ENCODE measurements at places on chromosomes 6 and 20.

DNA sequence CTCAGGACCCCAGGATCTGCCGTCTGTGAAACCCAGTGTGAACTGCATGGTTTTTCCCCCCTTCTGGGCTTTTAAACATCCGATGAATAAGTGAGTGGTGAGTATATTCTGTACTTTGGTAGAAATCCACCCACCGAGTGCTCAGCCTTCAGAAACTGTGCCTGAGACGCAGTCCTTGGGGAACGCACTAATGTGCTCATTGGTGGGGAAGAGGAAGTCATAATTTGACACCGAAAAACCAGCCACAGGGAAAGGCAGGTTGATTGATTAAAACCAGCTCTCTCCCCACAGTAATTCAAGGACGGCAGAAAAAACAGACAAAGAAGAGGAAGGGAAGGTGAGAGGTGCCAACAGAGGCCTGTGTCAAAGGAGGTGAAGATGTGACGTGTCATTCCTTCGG lies 21.7 kb downstream of the EDN3 start:
- H3K4me3 ChIP-seq = no peak overlapping the region
- H3K36me3 ChIP-seq = no peaks in the 10 kb centered on the region
- H3K4me1 ChIP-seq = no peaks in the 10 kb centered on the region
- no peak overlapping the region for H3K27ac ChIP-seq

DNA sequence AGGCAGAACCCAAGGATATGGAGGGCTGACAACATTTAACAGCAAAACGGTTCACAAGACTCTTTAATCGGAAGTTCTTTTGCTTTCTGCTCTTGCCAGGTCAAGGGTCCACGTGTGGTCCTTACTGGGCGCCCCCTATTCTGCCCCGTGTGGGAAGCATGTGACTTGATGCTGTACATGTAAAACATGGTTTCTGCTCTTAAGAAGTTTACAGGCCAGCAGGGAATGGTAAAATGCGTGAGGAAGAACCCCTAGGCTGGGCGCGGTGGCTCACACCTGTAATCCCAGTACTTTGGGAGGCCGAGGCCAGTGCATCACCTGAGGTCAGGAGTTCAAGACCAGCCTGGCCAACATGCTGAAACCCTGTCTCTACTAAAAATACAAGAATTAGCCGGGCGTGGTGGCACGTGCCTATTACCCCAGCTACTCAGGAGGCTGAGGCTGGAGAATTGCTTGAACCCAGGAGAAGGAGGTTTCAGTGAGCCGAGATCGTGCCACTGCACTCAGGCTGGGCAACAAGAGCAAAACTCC lies 19.3 kb downstream of the ZNF217 start:
- no peak for DNase-seq
- H3K36me3 ChIP-seq = peaks cover 86% of the 10 kb centered on the region
- no peaks in the 10 kb centered on the region for H3K27me3 ChIP-seq
- H3K4me1 ChIP-seq = peaks cover 9% of the 10 kb centered on the region

- no peaks in the 10 kb centered on the region for H3K36me3 ChIP-seq
- H3K4me3 ChIP-seq = no peak overlapping the region
- no peaks in the 10 kb centered on the region for H3K4me1 ChIP-seq
These were observed 31.0 kb downstream of the SNX9 start for GRCh38 chr6:157853902-157854502.

DNA sequence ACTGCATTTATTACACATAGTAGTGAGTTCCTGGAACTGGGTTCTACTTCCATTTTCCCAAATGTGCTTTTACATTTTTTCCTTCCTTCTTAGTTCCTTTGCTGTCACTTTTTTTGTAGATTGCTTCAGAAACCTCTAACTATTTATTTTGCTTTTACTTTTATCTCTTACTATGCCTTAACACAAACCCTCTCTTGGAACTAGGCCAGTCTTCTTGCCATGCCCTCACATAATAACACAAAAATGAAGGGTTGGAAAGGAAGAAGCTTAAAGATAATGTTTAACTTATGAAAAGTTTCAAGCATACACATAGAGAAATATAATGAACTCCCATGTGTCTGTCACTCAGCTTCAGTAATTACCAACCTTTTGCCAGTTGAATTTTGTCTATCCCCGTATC lies 27.1 kb downstream of the TOP1 start:
- no peak overlapping the region for H3K4me3 ChIP-seq
- H3K36me3 ChIP-seq = no peaks in the 10 kb centered on the region
- no peak for DNase-seq
- no peaks in the 10 kb centered on the region for H3K27me3 ChIP-seq
- peaks cover 87% of the 10 kb centered on the region for H3K4me1 ChIP-seq

- DNase-seq = no peak
- no peaks in the 10 kb centered on the region for H3K27me3 ChIP-seq
- H3K4me1 ChIP-seq = no peaks in the 10 kb centered on the region
These were observed 247.8 kb upstream of the ZFP64 start for GRCh38 chr20:52439375-52439774.

GRCh38 chr20:12372557-12372956 lies 454.9 kb downstream of the BTBD3 start:
- no peak for DNase-seq
- H3K27me3 ChIP-seq = no peaks in the 10 kb centered on the region
- no peak overlapping the region for H3K27ac ChIP-seq
- no peaks in the 10 kb centered on the region for H3K4me1 ChIP-seq
- no peaks in the 10 kb centered on the region for H3K36me3 ChIP-seq
- no peak overlapping the region for H3K4me3 ChIP-seq

DNA sequence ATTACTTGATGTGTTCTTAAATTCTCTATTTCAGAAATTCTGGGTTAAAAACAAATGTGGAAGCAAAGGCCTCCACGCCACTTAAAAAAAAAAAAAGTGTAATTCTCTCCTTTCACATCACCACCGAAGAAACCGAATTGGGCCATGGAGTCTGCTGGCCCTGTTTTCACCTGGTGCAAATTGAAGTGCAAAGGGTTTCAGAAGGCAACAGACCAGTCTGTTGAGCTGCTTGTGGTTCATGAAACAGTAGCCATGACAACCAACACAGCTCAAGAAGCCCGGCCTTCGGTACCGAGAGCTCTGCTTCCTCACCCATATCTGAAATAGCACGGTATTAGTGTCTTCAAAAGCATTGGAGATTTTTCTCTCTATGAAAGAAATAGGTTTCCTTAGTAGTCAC lies 63.1 kb downstream of the GMPR start:
- no peak overlapping the region for H3K27ac ChIP-seq
- peaks cover 7% of the 10 kb centered on the region for H3K36me3 ChIP-seq
- no peak overlapping the region for H3K4me3 ChIP-seq
- H3K27me3 ChIP-seq = no peaks in the 10 kb centered on the region
- no peaks in the 10 kb centered on the region for H3K4me1 ChIP-seq

DNA sequence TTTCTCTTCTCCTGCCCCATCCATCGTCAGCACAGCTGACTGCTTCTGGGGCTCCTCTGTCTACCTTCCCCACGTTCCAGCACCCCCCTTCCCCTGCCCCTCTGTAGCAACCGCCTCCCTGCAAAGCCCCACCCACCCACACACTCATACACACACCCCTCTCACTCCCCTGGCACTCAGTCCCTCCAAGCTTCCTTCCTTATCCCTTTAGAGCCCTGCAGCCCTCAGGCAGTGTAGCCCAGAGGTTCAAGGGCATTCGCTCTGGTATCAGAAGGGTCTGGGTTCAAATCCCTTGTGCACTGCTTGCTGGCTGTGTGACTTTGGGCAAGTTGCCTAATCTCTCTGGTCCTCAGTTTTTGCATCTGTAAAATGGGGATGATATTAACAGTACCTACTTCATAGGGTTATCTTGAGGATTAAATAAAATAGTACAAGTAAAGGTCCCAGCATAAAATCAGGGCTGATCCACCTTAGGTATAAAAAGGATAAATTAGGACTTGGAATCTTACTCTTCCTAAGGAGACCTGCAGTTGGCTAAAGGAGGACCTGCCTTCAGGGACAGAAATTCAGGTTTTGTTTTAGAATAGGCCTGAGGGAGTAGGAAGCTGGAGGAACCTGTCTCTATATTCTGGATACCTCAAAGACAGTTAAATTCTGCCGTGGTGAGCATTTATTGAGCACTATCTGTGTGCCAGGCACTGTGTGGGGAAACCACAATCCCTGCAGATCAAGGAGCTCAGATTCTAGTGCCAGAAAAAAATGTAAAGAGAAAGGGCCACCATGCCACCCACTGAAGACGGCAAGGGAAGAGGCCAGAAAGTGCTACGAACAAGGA lies 94.1 kb downstream of the SNX5 start:
- no peaks in the 10 kb centered on the region for H3K36me3 ChIP-seq
- H3K27me3 ChIP-seq = no peaks in the 10 kb centered on the region
- peak overlapping the region; percentile 49 for H3K27ac ChIP-seq

DNA sequence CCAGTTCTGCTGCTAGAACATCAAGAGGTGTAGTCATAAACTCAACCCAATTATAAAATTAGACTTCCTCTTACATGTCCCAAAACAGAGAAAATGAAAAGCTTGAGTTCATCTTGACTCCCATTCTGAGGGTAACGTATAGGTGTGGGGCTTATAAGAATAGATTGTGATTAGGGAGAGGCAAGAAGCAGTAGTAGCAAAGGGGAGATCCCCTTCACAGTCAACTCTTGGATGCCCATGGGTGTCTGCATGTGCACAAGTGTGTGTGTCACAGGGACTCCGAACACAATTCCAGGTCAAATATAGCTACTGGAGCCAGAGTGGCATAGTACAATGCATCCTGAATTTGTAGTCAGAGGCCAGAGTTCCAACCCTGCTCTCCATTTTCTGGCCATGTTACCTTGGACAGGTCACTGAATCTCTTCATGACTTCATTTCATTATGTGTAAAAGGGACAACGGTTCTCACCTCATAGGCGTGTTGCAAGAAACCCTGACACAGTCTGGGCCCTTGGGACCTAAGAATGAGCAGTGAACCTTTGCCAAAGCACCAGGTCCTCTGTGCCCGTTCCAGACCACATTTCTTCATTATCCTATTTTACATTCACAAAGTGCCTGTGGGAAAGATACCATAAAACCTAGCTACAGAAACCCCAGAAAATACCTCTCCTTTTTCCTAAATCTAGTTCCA lies 11.8 kb downstream of the GSTA4 start:
- no peaks in the 10 kb centered on the region for H3K27me3 ChIP-seq
- H3K4me3 ChIP-seq = no peak overlapping the region
- no peak for DNase-seq
- H3K36me3 ChIP-seq = peaks cover 42% of the 10 kb centered on the region
- H3K27ac ChIP-seq = no peak overlapping the region

All from upper lobe of left lung (tissue), 6 donors.